OCI-LY7 (cell line): ENCODE measurements at places on chromosomes 16 and 17. TPM values are rescaled to one million over a fixed set of nuclear protein-coding genes. Genes with fewer than 3 reads are reported as not detected.

Gene TP53TG3
- total RNA-seq: not detected in 2 replicates

Gene NUFIP2
- total RNA-seq: 70.4 and 71.4 TPM in 2 replicates

Gene ERBB2
- total RNA-seq: 11.4 and 14.6 TPM in 2 replicates

Gene SYT17
- 6.0 and 6.2 TPM in 2 replicates for total RNA-seq

Gene CDR2
- total RNA-seq: 38.3 and 44.0 TPM in 2 replicates

Gene C17orf50
- total RNA-seq: not detected in 2 replicates

Gene METTL2A
- total RNA-seq: 32.2 and 33.3 TPM in 2 replicates

Gene CNGB1
- total RNA-seq: not detected in 2 replicates

Gene ENPP7
- 0.42 and 0.53 TPM in 2 replicates for total RNA-seq

Gene OR1F1
- total RNA-seq: not detected in 2 replicates

Gene HCRT
- not detected in 2 replicates for total RNA-seq

Gene PLEKHH3
- 42.9 and 47.5 TPM in 2 replicates for total RNA-seq

Gene SYCE1L
- total RNA-seq: 9.3 and 9.9 TPM in 2 replicates

Gene GUCY2D
- not detected in 2 replicates for total RNA-seq
